ENCODE measurements at places on chromosomes 3 and 15. TPM values are rescaled to one million over a fixed set of nuclear protein-coding genes. Genes with fewer than 3 reads are reported as not detected.

The IL20RB gene
- total RNA-seq: 0.31 TPM

The SNAPC5 gene
- 28.0 TPM for total RNA-seq

The TMEM266 gene
- total RNA-seq: 0.06 TPM

The CMTM8 gene
- total RNA-seq: 0.53 TPM

The ANKRD34C gene
- not detected for total RNA-seq

The RCCD1 gene
- 11.9 TPM for total RNA-seq

The EFL1 gene
- 53.6 TPM for total RNA-seq

The DUOXA1 gene
- total RNA-seq: not detected

The TIPIN gene
- total RNA-seq: 14.2 TPM

The MASP1 gene
- 1.2 TPM for total RNA-seq

The GABRB3 gene
- 1.1 TPM for total RNA-seq

The RPUSD3 gene
- 16.3 TPM for total RNA-seq

The C3orf22 gene
- total RNA-seq: not detected
